Astrocyte (in vitro differentiated cells and primary cell): ENCODE measurements at places on chromosomes 1 and 21.

DNA sequence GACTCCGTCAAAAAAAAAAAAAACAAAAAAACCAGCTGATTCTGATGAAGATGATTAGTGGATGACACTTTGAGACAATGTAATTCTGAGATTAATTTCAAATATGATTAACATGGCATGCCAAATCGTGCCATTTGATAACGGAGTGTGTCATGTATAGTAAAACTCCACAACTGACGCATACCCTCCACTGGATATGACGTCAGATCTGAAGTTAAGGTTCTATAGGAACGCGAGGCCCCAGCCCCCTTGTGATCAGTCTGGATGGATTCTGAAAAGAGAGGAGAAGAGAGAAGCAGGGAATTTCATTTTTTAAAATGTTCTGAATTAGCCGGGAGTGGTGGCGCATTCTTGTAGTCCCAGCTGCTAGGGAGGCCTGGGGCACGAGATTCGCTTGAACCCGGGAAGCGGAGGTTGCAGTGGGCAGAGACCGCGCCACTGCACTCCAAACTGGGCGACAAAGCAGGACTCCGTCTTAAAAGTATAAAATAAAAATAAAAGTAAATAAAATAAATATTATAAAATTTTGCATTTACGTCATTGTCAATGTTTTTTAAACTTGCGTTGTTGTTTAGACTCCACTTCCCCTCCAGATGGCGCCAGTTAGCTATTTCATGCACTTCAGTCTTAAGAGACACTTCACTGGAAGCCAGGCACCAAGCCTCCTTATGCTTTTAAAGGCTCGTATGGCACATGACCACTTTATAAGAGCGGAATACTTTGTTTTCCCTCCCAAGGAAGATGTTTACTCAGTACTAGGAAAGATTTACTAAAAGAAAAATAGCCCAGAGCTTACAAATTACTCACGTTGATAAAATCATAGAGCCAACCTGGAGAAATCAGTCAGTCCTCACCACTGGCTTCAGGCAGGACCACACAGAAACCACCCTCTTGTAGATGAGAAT, 65.5 kb downstream of the UBE2U start:
- DNase-seq = peak; percentile 57

DNA sequence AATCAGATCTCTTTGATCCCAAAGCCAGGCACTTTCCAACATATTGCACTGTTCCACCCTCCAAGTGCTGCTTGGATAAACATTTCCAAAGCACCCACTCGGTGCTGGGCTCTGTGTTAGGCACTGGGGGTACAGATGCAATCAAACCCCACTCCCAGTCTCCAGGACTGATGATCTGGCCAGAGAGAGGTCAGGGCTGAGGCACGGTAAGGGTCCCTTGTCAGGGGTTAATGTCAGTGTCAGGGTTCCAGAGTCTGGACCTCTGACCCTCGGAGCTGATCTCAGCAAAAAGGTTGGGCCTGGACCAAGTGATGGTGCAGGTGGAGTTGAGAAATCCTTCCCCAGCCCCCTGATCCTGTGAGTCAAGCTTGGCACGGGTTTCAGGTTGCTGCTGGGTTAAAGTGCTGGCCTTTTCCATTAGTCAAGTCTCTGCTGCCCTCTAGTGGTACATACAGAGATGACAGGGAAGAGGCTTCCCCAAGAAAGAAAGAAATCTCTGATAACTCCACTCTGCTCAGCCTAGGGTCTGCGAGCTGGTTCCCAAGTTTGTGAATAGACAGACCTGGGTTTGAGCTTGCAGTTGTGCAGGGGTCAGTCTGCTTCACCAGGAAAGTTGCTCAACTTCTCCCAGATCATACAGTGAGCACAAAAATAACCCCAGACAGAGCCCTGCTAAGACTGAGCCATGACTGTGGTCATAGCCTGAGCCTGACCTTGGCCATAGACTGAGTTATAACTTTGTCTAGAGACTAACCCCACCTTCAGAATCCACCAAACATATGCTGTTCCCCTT, 74.6 kb downstream of the DMRTA2 start:
- DNase-seq = peak; percentile 44

DNA sequence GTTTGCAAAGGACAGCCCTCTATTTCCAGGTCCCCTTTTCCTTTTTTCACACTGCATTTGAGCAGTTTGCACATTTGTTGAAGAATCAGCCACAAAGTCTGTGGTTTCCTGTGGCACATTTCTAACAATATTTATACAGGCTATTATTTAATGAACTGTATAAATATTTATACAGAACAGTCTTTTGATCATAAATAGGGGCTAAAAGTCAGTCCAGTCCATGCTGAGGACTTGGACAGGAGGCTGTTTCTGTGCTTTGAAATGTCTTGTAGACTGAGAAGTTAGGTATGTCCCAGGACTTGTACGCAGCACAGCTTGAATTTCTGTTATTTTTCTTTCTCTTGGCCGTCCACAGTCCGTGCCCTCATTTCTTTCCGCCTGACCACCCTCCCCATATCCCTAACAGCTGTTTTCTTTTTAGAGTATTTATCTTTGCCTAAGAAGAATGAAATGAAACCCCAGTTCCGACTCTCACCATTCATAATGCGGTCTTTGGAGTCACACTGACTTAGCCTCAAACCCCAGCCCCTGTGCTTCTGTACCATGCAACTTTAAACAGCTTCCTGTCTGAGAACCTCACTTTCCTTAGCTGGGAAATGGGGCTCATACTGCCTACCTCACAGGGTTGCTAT, 19.7 kb downstream of the FGGY start:
- peak; percentile 96 for DNase-seq

DNA sequence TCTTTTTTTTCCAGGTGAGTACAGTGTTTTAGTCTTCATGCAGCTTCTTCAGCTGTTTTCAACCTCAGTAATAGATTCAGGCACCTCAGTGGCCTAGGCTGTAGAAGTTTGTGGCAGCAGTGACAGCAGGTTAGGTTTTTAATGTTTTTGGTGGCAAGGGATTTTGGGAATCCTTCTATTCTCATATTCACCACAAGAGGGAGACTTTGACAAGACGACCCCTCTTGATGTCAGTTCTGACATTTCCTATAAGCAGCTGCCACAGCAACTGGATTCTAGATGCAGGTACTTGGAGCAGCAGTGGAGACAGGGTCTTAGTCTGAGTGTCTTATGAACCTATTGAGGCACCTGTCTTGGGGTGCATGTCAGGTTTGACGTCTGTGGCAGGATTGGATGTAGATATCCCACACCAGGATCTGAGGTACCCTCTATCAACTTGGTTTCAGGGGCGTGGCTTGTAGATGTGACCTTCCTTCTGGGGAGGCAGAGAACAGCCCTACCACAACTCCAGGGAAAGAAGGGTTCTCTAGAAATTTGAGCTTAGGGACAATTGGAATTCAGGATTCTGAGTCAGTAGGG, 1104.2 kb upstream of the TMPRSS15 start:
- no peak for DNase-seq

DNA sequence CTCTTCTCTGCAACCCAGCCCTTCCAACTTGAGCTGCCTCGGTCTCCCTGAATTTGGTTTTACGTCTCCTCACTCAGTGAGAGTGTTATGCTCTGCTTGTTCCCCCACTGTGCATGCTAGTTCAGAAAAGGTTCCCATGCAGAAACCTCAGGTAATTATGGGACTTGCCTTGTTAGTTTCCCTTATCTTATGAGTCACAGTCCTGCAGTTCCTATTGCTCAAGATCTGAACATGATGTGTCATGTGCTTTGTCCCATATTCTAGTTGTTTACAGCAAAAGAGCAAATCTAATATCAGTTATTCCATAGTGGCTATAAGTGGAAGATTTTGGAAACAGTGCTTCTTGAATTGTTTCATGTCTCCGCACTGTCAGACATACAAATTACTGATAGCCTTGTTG, 74.4 kb downstream of the DUSP10 start:
- peak; percentile 68 for DNase-seq

- no peak for DNase-seq
These were observed 546.7 kb downstream of the PTPRU start for GRCh38 chr1:29782846-29783507.

- no peak for DNase-seq
These were observed 22.1 kb downstream of the IFFO2 start for GRCh38 chr1:18934205-18935000.

- DNase-seq = no peak
These were observed 13.0 kb downstream of the TIE1 start for GRCh38 chr1:43313771-43314170.

DNA sequence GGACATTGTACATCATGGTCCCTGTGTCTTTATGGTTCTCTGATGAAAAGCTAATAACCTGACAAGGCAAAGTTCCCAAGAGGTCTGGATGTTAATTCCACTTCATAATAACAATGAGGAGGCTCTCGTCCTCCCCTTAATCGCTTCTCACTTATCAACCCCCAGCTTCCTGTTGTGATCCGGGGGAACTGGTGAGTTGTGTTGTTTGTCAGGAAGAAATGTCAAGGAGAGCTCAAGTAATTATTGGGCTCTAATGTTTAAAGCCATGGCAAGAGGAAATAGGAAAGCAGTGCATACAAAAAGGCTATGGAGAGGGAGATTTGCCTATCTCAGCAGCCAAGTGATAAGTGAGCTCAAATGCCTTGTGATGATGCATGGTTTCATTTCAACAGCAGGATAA, 42.8 kb upstream of the RASAL2 start:
- DNase-seq = no peak

DNA sequence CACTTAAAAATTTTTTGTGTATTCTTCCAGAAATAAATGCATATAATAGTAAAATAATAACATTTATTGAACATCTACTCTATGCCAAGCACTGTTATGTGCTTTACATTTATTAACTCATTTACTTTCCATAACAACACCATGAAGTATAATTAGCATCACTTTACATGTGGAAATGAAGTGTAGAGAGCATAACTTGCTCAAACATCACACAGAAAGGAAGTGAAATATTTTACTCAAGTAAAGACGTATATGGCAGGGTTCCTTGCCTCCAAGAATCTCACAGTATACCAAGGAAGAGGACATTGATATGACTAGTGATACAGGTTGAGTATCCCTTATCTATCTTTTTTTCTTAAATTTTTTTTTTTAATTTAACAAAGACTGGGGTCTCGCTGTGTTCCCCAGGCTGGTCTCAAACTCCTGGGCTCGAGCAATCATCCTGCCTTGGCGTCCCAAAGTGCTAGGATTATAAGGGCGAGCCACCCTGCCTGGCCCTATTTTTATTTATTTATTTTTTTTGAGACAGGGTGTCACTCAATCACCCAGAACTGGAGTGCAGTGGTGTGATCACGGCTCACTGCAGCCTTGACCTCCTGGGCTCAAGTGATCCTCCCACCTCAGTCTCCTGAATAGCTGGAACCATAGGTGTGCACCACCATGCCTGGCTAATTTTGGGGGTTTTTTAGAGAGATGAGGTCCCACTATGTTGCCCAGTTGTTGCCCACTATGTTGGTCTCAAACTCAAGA, 7.7 kb upstream of the CLIC4 start:
- DNase-seq = no peak

DNA sequence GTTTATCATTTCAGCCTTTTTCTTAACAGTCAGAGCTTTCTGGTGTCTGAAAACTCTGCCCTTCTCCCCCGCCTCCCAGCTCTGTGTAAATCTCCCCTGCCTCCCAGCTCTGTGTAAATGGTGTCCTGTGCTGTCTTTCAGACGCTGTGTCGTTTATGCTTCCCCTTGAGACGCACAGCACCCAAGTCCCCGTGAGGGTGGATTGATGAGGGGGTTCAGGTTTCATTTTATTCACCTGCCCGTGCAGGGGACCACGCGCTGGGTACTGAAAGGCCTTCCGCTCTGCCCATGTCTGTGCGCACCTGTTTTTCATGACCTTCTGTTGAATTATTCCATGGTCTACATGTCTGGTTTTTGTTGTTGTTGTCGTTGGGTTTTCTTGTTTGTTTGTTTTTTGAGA, 108.2 kb upstream of the COL6A1 start:
- DNase-seq = no peak

DNA sequence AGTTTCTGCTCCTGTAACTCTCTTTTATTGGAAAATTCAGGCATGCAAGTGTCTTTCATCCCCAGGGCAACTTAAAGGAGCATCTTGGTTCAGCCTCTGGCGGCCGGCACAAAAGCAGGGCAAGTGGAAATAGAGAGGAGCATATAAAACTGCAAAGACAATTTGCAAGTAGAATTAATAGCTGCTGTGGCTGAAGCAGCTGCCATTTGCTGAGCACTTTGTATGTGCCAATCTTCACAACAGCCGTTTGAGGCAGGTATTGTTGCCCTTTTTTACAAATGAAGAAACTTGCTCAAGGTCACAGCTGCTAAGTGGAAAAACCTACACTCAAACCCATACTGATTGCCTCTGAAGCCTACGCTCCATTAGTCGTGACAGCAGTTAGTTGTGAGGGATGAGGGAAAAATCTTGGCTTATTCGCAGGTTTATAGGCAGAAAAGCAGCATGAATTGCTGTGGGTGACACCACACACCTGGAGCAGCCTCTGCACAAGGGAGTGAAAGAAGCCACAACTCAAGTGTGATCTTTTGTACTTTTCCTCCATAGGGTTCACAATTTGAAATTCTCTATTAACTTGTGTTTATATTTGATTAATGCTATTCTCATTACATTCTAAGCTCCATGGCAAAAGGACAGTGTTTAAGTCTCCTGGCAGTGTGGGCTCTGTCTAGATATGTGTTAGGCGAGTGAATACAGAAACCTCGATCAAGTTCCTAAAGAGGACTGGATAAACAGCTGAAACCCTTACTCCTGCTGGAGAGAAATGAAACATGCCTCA, 99.0 kb upstream of the BEND5 start:
- DNase-seq = no peak

DNA sequence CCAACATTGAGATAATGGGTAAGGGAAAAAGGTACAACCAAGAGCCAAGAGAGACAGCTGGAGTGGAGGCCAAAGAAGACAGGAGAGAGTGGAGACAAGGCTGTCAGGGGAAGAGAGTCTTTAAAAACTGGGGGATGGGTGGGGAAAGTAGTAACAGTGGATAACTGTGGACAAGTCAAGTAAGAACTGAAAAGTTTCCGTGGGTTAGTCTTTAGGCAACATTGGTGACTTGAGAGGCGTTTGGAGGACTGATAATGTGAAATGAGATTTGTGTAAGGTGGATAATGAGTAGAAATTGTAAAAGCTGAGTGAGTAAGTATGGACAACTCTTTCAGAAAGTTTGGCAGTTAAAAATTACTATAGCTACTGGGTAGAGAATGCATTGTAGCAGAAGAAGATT, 10.4 kb downstream of the PPP2R5A start:
- no peak for DNase-seq

GRCh38 chr1:179017383-179018326, 8.0 kb upstream of the FAM20B start:
- no peak for DNase-seq

- DNase-seq = peak; percentile 48
These were observed 87.2 kb downstream of the SYT2 start for GRCh38 chr1:202623075-202623474.
